WTC11 (cell line): ENCODE measurements at places on chromosomes 16 and 17.

- DNase-seq: no peak
Observed at GRCh38 chr17:46167826-46168569, 25.2 kb downstream of the KANSL1 start.

- no peak for DNase-seq
Observed at GRCh38 chr16:12677502-12677901, 126.2 kb downstream of the CPPED1 start.

DNA sequence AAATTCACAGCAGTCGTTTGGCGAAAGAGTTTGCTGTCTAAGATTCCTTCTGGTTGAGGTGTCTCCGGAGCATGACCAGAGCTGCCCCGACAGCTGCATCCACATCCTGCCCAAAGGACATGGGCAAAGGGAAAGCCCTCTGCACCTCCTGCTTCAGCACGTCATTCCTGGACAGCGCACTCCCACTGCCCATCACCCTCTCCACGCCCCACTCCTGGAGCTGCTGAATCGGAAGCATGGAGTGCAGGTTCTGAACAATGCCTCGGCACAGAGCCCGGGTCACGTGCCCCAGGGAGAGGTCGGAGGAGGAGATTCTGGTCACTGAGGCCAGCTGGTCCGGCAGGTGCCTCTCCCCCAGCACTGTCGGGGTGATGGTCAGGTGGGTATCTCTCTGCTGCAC, 1.3 kb upstream of the TRPV1 start:
- DNase-seq: no peak

- DNase-seq: no peak
Observed at GRCh38 chr17:39090908-39091665, 60.4 kb downstream of the PLXDC1 start.

DNA sequence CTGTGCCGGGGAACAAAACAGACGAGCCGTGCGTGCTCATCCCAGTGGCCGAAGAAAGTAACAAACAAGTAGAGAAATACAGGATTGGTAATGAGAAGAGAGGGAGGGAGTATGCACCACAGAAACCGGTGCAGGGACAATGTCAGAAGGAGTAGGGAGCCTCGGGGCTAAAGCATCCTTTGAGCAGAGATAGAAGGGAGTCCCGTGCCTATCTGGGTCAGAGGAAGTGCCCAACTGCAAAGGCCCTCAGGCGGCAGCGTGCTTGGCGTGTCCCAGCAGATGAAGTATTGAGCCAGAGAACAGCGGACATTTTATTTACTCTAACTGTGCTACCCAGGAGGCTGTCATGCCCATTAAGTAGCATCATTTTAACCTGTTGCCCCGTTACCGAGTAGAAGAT, 114.9 kb upstream of the CACNG5 start:
- DNase-seq: no peak

- peak; percentile 23 for DNase-seq
Observed at GRCh38 chr16:81315271-81316175, 761 bp downstream of the GAN start.

DNA sequence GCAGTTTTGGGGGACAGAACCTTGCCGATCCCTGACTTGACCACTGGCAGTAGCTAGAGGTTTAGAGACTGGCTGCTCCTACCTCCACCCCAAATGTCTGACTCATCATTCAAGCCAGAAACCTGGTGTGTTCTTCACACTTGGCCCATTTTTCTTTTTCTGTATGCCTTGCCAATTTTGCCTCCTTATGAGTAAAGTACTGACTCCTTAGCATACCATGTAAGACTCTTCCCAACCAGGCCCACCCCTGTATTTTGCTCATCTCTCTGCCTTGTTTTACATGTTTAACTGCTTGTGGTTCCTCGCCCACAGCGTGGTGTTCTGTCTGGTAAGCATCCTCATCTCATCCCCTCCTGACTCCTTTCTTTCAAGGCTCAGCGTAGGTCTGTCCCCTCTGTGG, 37.9 kb downstream of the NUP88 start:
- no peak for DNase-seq

- no peak for DNase-seq
Observed at GRCh38 chr17:33233811-33234177, 59.3 kb downstream of the ASIC2 start.
